ENCODE measurements at places on chromosomes 2 and 18.

DNA sequence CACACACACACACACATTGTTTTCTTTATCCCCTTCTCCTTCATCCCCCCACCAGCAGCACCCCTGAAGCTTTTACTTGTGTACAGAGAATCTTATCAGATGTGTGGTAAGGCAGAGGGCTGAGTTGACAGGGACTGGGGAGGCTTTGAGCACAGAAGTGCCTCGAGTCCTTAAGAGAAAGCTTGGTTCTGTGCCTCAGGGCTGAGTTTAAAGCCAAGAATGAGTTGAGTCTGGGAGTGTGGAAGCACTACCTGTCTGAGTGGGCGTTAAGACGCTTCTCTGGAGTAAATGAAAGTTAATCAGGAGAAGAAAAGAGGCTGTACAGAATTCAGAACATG is 2.7 kb downstream of the ID2 start:
- no peak for DNase-seq

- no peak for DNase-seq
These were observed 50.8 kb downstream of the EMILIN2 start for GRCh38 chr18:2897448-2898185.

GRCh38 chr2:153870308-153870707 is 1.4 kb upstream of the GALNT13 start:
- DNase-seq = no peak

DNA sequence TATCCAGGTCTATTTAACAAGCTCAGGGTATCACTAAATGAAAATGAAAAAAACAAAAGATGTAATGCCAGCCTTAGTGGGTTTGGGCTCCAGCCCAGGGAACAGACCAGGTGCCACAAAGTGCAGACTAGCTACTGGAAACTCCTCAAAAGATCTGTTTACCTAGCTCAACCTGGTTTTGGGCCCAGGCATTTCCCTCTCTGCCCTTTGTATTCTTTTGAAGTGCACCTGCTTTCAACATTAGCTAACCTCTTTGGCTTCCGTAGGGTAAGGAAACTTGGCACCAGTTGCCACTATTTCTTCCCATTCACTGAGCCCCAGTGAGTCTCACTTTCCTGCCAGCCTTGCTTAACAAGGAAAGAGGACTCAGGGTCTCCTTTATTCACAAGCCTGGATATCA is 123.6 kb upstream of the CDCA7 start:
- DNase-seq = no peak

- DNase-seq = no peak
These were observed 16.7 kb upstream of the FOSL2 start for GRCh38 chr2:28375742-28376631.

GRCh38 chr2:48677450-48677849 is 59.8 kb downstream of the GTF2A1L start:
- no peak for DNase-seq

DNA sequence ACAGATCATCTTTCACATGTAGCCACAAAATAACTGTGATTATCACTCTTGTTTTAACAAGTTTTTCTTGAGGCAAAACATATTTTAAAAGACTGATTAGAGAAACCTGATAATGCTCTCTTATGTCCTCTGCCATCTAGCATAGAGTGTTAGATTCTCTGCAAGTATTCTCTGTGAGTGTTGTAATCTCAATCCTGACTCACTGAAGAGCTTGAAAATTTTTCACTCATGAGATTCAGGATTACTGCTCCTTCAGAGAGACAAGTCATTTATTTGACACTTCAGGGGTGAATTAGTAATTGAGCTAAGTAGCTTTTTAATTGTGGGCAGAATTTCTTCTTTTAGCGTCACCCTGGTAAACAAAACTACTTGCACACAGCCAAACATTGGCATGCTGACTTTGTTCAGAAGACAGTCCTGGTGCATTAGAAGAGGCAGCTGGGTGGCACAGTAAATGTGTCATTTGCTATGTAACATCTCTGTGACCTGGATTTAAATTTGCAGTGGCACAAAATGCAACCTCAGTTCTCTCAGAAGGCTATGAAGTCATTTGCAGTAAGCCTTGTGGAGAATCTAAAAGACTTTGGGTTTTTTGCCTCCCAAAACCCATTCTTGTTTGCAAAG is 172.9 kb downstream of the LRP1B start:
- DNase-seq = no peak

DNA sequence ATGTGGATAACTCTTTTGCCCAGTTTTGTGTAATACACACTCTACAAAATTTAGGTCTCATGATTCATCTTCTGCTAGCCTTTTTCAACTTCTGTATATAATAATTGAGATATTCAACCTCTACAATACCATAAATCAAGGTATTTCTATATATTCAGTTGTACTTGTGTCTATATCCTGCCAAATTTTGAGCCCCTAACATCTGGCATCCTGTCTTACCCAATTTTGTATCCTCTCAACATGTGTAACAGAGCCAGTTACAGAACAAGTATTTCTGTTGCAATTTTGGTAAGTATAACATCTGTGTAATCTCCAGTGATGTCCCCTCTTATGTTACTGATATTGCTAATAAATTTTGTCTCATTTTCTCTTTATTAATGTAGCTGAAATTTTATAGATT is 145.8 kb downstream of the TRIB2 start:
- DNase-seq = no peak

- no peak for DNase-seq
These were observed 80.2 kb downstream of the CDK15 start for GRCh38 chr2:201886504-201886903.

GRCh38 chr2:202116691-202117090 is 43.6 kb downstream of the KIAA2012 start:
- no peak for DNase-seq

DNA sequence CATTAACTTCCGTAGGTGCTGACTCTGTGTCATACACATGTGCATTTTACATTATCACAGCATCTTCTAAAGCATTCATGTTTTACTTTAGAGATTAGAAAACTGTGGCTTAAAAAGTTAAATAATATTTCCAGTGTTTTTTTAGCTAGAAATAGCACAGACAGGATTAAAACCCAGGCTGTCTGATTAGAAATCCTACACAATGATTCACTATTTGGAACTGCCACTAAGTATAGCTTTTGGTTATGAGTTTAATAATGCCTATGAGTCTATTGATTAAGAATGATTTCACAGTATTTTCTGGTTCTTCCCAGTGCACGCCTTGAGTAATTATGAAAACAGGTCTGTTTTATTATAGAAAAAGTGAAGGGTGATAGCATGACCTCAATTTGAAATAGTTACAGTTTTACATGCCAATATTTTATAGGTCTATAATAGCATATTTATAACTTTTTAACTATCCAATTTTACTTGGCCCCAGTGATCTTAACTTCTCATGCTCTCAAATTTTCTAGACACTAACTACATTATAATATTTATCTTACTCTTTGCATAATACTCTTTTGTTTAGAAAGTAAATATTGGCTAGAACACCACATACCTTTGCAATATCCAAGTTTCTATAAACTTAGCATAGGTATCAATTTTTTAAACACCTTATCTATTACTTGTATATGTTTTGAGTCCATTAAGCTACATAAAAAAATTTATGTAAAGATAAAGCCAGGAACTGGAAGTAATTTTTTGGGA is 313.2 kb downstream of the RND3 start:
- DNase-seq = no peak

DNA sequence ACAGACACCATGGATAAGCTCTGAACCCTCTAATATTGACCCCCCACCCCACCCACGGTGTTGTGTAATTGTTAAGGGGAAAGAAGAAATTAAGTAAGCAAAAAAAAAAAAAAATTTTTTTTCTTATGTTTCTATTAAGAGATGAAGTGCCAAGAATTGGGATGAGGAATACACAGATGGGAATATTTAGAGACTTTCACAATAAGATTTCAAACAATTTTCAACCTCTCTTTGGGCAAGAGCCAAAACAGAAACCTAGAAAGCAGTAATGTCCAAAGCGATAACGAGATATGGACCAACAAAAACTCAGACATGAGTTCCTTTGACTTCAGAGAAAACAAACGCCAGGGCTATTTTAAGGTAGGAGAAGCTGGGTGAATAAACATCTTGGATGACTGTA is 14.4 kb downstream of the PIEZO2 start:
- no peak for DNase-seq

GRCh38 chr2:42386682-42387081 is 25.7 kb upstream of the COX7A2L start:
- DNase-seq = no peak

DNA sequence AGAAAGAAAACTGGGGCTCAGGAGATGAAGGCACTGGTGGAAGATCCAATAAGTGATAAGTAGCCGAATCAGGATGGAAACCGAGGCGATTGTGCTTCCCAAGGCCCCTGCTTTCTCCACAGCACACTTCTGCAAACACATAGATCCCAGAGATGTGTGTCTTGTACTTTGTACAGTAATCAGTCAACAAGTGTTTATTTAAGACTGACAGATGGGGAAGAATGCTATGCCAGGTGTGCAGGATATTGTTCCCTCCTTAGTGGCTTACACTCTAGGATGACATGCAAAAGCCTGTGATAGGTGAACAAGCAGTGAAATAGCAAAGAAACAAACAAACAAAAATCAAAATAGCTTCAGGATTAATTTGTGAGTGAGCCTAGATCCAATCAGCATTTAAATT is 116.6 kb downstream of the ACTR3 start:
- DNase-seq = no peak

DNA sequence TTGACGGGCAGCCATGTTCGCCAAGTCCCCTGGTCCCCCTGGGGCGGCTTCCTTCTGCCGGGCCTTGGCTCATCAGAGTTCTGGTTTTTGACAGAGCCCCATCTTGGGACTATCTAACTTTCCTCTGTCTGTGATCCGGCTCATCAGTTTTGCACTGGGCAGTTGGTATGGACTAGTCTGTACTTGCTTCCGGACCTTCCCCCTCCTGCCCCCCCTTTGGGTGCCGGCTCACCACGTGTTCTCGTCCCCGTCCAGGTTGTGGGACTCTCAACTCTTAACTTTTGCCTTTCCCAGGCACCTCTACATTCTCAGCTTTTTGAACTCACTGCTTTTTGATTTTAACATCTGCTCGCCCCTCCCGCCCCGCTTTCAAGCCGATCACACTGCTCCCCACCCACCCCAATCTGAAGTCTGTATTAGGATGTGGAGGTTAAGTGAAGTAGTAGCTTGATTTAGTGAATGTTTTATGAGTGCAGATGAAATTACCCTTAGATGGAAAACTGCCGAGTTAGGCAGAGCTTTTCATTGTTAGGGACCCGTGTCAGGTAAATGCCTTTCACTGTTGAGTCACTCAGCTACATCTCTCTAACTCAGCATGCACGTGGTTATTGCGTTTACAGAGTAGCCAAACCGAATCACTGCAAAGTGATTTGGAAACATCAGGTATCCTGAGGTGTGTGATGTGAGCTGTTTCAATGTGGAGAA is 874 bp downstream of the WDR43 start:
- no peak for DNase-seq

- no peak for DNase-seq
These were observed 570.9 kb downstream of the PIK3C3 start for GRCh38 chr18:42525905-42526304.

DNA sequence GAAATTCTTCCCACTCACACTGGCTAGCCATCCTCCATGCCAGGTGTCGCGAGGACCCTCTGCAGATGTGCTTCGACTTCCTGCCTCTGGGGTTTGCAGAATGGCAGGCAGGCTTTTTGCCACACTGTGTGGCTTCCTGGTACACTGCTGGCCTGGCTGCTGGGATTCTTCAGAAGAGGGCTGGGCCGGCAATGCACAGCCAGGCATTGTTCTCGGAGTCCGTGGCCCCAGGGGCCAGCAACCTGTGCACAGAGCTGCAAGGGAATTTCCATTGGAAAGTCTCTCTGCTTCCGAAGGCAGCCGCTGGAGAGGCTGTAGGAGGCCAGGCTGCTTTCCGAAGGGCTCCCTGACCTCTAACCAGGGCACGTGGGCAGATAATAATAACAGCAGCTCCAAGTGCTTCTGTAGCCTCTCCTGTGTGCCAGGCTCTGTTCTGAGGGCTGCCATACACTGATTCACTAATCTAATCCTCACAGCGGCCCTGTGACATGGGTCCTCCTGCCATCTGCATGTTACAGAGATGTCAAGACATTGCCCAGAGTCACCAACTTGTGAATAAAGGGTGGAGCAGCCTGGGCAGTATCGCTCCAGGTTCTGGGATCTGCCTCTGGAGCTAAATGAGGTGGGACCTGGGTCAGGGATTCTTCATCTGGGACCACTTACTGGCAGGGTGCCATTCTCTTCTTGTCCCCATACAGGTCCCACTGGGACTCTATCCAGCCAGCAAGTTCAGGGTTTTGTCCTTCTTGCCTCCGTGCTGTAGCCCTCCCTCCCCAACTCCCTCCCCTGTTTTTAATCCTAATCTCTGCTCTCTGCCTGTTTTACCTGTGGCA is 5.0 kb downstream of the LDLRAD4 start:
- no peak for DNase-seq

- DNase-seq = no peak
These were observed 14.5 kb downstream of the GPC1 start for GRCh38 chr2:240449764-240450531.
